ENCODE measurements at places on chromosomes 13 and 19.

DNA sequence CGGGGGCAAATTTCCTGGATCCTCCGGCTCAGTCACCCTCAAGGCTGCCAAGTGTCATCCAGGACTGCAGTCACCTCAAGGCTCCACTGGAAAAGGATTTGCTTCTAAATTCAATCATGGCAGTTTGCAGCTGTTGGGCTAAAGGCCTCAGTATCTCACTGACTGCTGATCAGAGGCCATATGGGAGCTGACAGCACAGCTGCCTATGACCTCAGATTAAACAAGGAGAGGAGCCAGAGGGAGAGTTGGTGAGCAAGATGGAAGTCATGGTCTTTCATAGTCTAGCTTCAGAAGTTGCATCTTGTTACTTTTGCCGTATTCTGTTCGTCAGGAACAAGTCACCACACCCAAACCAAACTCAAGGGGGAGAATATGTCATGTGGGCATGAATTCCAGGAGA is 849.7 kb downstream of the UQCRFS1 start:
- DNase-seq = no peak

DNA sequence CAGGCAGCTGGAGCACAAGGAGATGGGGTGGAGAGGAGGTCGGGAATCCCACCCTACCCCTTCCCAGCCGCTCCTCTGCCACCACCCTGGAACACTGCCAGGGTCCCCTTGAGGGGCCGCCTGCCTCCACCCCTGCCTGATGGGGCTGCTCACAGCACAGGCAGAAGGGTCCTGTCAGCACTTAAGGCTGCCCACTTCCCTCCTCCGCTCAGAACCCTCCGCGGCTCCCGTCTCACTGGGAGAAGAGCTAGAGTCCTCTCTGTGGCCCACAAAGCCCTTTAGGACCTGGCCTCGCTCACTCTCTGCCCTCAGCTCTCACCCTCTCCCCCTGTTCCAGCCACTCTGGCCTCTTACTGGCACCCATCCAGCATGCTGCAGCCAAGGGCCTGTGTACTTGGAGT is 3.4 kb upstream of the POLD1 start:
- DNase-seq = no peak

DNA sequence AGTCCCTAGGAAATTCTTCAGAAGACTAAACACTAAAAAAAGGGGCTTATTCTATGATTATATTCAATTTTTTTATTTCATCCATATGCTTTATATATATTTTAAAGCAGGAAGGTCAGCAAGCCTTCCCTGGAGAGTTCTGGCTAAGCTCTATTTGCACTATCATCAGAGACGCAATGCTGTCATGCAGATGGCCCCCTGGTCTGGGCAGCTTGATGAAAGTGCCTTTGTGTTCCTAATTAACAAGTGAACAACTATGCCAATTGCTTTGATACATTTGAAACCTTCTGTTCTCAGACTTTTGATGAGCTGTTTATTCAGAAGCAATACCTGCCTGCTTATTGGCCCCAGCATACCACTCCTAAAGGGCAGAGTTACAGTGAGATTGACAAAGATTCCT is 1344.6 kb downstream of the OLFM4 start:
- no peak for DNase-seq

- no peak for DNase-seq
Measured at GRCh38 chr13:70339738-70340137, 231.5 kb upstream of the KLHL1 start.

DNA sequence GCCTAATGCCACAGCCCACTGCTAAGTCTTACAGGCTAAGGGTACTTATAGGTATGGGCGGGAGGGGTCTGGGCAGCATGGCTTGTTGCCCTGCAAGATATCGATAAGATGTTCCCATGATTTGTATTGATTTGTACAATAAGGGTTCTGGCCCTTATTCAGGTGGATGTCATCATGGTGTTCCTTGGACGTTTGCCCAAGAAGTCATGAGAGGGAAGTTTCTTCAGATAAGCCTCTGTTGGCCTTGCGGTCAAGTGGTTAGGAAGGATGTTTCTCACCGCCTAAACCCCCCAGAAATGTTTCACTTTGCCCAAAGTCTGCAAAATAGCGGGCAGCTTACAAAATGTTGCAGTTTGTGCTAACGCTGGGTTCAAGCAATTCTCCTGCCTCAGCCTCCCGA is 7.3 kb downstream of the PARP4 start:
- DNase-seq = no peak

- no peak for DNase-seq
Measured at GRCh38 chr19:55618426-55618825, 5.9 kb downstream of the ZNF784 start.

- DNase-seq = no peak
Measured at GRCh38 chr13:29021311-29021710, 201.2 kb downstream of the MTUS2 start.

- no peak for DNase-seq
Measured at GRCh38 chr13:77291774-77292173, 35.1 kb downstream of the MYCBP2 start.

DNA sequence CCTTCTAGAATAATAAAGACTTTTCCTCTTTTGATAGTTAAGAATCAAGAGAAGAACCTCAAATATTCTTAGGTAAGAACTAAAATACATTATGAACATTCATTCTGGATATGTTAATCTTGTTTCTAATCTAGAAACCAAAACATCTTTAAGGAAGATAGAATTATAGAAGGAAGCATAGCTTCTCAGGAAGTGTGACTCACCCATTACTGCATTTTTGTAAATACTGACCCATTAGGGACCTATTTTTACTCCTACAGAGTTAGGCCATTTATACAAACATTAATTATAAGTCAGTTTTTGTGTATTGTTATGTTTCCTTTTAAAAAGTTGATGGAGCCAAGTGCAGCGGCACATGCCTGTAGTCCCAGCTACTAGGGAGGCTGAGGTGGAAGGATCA is 147.1 kb downstream of the NUFIP1 start:
- DNase-seq = no peak

- no peak for DNase-seq
Measured at GRCh38 chr13:42753697-42754096, 27.7 kb upstream of the FAM216B start.

- DNase-seq = no peak
Measured at GRCh38 chr13:22594041-22594440, 586.7 kb upstream of the SGCG start.

- DNase-seq = peak; percentile 78
Measured at GRCh38 chr19:17235300-17235970, 9.4 kb downstream of the OCEL1 start.

GRCh38 chr13:97257800-97258799 is 36.0 kb downstream of the MBNL2 start:
- DNase-seq = no peak

Measured in stimulated activated CD4-positive, alpha-beta T cell treated with anti-CD3 and anti-CD28 coated beads, Interleukin-4, amount 100 ng/mL, for 1 hour (primary cell).